ENCODE measurements at places on chromosomes 16 and 17. TPM values are rescaled to one million over a fixed set of nuclear protein-coding genes. Genes with fewer than 3 reads are reported as not detected.

DNA sequence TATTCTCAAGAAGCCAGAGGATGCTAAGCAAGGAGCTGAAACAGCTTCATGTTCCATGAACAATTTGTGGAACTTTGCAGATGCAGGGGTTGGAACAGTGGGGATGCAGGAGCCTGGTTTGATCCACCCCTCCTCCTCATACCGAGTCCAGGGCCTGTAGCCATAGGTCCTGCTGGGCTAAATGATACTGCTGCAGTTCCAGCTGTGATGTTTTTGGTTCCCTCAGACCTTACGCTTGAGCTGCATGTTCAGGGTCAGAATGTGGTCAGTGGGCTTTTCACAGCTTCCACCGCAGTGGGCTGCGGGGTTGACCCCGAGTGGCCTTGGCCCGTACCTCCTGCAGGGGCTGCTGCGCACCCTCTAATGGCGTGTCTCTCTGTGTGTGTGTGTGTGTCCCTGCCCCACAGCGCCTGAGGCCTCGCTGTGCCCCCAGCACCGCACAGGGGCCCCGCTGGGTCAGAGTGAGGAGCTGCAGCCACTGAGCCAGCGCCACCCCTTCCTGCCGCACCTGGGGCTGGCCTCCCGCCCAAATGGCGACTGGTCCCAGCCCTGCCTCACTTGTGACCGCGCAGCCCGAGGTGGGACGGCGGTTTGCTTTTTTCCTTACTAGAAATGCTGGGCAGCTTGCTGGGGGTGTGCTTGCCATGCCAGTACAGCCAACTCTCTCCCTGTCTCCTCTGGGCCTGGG, 48.2 kb downstream of the EPN2 start:
- DNase-seq: no peak

DNA sequence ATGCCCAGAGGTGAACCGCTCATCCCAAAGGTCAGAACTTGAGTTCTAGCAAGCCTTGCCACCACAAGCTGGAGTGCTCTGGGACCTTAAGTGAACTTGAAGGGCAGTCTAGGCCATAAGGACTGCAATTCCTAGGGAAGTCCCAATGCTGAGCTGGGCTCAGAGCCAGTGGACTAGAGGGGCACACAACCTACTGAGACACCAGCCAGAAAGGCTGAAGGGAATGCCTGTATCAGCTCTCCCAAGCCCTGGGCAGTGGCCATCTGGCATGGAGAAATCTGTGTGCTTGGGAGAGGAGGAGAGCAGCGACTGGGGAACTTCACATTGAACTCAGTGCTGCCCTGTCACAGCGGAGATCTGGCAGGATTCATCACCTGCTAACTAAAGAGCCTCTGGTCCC, 201.3 kb downstream of the CEP112 start:
- peak; percentile 1 for DNase-seq

DNA sequence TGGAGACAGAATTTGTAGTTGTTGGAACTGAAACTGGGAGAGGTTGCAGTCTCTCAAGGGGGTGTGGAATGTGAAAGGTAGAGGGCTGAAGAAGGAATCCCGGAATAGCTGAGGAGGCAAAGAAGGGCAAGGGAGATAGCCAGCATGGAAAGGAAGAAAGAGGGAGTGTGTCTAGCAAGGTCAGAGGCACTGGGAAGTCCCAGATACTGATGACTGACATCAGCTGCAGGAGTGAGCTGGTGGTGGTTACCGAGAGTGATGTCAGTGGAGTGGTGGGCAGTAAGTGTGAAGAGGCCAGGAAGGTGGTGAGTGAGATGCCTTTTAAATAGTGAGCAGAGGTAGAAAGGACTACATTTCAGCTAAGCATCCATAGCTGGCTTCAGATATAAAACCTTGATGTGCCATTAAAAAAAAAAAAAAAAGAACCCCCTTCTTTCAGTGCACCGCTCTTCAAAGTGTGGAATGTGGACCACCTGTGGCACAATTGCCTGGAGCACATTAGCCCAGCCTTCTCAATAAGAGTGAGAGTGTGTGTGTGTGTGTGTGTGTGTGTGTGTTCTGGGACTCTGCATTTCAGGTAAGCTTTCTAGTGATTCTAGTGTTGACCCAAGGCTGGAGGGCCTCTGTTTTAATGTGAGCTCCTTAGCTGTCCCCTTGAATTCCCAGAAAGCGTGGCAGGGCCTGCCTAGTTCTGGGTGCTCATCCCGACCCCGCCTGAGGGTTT, 8.5 kb downstream of the PRMT7 start:
- DNase-seq: no peak

GRCh38 chr16:56861092-56861610, 3.9 kb upstream of the SLC12A3 start:
- no peak for DNase-seq

DNA sequence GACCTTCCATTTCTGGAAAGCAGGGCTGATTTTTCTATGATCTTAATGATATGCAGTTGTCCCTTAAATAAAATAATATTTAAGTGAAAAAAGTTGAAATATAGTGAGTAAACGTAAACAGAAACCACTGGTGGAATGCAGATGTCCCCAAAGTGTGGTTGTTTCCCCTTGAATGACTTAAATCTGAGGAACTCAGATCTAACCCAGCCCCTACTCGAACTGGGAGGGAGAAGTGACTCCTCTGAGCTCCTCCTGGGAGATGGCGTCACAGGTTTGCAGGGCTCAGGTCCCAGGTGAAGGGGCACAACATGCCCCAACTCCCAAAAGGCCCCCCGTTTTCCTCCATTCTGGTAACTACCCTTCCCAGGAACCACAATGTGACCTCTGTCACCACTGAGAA, 142.8 kb downstream of the IRF8 start:
- DNase-seq: no peak

GRCh38 chr16:67444259-67445125, 13.6 kb downstream of the HSD11B2 start:
- no peak for DNase-seq

- DNase-seq: no peak
These were observed 22.9 kb downstream of the PRR11 start for GRCh38 chr17:59178266-59178985.

Gene ACSM2A
- not detected for total RNA-seq
